ENCODE measurements at places on chromosomes 7 and 10. TPM values are rescaled to one million over a fixed set of nuclear protein-coding genes. Genes with fewer than 3 reads are reported as not detected.

Gene SFR1
- total RNA-seq = 4.7 TPM

Gene ZNF853
- total RNA-seq = 1.0 TPM

Gene RGR
- total RNA-seq = not detected

Gene MALRD1
- total RNA-seq = not detected
